ENCODE measurements at places on chromosomes 13 and 19.

- DNase-seq: peak; percentile 50
Observed at GRCh38 chr13:32164622-32165268, 133.2 kb downstream of the FRY start.

DNA sequence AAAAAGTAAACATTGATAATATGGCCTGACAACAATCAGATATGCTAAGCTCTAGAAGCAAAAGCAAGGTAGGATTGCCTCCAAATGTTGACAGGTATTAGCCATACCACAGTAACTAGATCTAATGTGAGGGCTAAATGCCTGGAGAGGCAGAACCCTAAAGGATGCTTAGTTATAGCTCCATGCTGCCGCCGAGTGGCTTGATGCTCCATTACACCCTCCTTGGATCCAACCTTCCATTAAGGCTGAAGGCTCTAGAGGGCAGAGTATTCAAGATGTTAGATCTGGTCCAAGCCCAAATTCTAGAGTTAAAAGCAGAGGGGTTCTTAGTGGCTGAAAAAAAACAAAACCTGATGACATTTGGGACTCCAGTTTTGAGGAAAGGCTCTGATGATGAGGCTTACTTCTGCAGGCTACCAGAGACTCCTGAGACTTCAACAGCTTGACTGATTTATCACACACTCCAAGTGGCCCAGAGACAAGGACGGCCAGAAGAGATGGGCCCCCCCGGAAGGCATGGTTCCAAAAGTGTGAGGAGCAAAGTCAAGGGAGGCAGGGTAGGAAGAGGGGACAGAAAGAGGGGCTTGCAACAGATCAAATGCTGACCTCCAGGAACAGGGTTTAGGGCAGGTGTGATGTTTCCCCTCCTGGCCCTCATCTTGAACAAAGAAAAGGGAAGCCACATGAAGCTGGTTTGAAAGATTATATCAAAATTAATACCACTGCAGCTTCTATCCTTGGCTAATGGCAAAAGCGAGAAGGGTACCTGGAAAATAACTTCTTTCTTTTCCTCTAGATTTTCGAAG is 21.9 kb upstream of the CPB2 start:
- DNase-seq: peak; percentile 70

GRCh38 chr19:18502246-18502637 is 19.6 kb downstream of the ELL start:
- DNase-seq: no peak

DNA sequence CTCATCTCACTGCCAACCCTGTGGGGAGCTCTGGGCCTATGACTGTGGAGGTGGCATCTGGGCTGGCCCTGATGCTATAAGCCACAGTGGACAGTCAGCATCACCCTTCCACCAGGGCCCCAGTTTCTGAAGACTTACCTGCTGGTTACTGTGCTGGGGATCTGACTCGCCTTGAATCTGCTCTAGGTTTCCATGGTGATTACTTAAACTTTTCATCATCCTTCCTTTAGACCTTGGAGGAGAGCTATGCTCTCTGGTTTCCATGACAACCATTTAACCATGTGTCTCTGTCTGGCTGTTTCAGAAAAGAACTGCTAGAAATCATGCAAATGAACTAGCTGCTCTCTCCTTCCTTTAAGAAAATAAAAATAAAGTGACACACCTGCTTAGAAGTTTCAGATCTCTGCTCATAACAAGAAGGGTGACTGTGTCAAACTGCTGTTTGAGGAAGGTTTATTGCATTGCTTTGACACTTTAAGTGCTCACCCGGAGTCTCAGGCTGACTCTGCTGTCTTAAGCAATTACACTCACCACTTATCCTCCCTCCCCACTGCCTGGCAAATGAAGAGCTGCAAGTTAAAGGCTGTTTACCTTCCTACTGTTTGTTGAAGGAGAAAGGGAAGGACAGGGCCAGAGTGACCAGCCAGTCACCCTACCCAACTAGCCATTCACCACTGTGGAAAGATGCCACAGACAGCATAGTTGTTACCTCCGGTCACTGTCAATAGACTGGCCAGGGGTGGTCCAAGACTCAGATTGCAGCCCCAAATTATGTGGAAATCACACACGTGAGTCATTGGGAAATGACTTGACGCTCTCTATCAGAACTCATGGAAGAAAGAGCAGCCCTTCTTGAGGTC is 87.6 kb downstream of the HSPH1 start:
- no peak for DNase-seq

DNA sequence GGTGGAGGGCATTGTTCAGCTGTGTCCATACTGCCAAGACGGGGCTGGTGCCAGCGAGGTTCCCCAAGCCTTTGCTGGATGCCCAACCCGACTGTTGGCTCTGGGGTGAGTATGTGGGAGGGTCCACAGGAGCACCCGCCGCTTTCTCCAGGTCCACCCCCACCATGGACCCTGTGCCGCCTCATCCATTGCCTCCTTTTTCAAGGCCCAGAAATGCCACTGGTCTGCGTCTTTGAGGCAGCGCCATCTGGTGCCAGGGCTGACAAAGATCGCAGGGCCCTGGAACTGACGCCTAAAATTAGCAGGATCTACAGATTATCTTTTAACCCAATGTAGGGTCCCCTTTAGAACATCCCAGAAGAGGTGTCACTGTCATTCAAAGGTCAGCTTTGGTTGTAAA is 34.6 kb downstream of the NFIX start:
- DNase-seq: no peak

GRCh38 chr13:50065712-50066111 is 50.5 kb downstream of the KCNRG start:
- no peak for DNase-seq

DNA sequence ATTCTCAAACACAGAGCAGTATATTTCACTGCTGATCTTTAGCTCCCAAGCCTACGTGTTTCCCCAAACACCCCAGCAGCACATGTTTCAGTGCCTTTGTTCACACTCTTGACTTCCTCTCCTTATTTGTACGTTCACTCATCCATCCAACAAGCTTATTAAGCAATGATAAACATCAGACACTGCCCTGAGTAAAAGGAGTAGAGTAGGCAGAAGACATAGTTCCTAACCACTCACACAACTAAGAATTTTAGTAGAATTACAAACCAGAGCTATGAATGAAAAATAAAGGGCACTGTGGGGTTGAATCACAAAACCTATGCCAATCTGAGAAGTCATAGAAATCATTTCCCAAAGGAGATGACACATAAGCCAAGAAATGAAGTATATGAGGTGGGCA is 213.5 kb downstream of the DIAPH3 start:
- no peak for DNase-seq

DNA sequence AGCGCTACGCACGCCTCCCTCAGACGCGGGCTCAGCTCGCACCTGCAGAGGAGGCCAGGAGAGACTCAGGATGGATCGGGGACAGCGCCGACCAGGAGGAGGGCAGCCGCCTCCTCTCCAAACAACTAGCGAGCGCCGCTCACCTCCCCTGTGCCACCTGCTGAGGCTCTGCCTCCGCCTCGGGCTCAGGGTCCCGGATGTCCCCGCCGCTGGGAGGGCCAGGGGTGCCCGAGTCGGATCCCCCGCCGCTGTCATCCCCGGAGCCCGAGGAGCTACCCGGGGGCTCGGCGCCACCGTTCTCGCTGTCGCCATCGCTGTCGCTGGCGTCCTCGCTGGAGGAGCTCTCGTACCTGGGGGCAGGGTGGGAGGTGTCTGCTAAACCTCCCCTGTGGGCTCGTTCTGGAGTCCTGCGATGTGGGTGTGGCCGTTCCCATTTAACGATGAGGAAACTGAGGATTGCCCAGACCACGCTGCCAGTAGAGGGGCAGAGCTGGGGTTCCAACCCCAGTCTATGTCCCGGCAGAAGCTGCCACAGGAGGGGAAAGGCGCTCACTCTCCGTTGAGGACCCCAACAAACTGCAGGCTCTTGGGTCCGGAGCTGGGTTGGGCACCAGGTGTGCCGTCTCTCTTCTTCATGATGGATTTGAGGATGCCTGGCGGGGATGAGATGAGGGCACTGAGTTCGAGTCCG is 9.2 kb downstream of the KANK3 start:
- no peak for DNase-seq

GRCh38 chr19:45798995-45799517 is 6.4 kb upstream of the DMWD start:
- no peak for DNase-seq

DNA sequence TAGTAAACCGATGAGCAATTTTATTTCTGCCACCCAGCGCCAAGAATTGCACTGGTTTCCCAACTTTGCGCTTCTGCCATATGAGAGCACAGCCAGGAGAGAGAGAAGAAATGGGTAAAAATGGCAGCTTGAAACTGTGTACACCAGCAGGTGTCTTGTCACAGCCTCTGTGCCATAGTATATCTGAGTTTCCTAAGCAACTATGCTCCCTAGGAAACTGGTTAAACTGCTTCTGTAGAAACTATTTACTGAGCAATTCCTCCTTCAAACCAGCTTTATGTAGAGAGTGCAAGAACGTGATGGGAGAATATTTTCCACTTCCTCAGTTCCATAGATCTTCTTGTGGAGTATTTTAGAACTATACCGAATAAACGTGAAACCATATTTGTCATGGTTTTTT is 1361.3 kb downstream of the PCDH9 start:
- DNase-seq: no peak

DNA sequence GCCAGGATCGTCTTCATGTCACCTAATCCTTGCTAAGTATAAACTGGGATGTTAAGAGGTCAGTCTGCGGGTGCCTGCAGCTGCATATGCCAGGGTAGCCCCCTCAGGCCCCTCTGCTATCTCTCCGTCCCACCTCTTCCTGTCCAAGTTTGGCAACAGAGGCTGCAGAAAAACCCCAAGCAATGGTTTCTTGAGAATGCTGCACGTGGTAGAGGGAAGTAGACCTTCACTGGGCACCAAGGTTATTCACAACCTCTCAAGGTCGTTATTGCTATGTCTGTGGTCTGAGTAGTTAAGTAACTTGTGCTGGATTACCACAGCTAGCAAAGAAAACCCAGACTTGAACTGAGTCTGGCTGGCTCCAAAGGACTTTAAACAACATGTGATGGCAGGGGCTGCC is 77.9 kb upstream of the XPO4 start:
- DNase-seq: no peak

GRCh38 chr19:35045667-35046300 is 4.3 kb downstream of the HPN start:
- DNase-seq: no peak

DNA sequence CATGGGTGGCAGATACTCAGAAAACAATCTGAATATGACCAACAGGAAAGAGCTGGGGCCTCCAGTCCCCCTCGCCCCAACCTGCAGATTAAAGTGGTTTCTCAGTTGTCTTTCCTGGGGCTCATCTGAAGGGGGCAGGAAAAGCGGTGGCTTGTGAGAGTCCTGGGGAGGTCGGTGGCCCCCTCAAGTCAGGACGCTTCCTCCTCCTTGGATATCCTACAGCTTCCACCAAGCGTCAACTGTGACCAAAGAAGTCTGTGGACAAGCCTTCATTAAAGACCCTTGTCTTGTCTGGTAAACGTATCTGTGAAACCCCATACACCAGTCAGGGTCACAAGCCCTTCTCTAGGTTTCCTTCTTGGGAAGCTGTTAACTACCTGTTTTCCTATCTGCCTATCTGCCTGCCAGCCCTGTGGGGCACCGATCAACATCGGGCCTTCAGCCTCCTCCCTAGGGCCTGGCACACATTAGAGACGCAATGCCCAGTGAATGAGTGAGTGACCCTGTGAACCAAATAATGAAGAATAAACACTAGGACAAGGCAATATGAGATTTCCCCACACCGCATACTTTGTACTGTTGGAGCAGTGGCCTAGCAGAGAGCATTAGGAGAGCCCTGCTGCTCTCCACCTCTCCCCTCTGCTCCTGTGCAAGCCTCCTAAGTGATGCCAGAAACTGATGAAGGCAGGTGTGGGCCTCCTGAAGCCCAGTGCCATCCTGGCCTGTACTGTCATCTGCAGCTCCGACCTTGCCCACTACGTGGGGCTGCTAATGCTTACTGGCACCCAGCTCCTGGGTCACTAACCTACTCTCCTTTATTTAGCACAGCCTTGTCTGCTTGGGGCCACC is 1317.8 kb downstream of the UQCRFS1 start:
- DNase-seq: no peak

GRCh38 chr13:21297447-21297846 is 121.0 kb downstream of the MRPL57 start:
- DNase-seq: no peak

DNA sequence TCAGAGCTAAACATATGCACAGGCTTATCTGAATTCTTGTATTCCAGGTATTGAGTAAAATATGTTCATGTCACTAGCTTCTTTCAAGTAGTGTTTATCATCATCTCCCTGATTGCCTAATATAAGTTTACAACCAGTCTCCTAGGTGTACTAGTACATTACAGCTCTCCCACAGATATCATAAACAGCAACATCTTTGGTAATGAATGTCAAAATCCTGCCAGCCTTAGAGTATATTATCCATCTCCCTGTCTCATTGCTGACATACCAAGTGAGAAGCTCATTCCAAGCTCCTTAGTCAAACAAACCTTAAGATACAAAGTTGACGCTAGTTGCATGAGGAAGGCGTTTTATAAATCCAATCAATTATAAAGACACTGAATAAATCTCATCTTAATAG is 689.1 kb upstream of the GPC6 start:
- DNase-seq: no peak

- no peak for DNase-seq
Observed at GRCh38 chr19:47093254-47093653, 20.3 kb downstream of the ZC3H4 start.

GRCh38 chr13:56299650-56300049 is 841.1 kb upstream of the PRR20A start:
- no peak for DNase-seq
